ENCODE measurements at places on chromosomes 6 and 20.

GRCh38 chr6:106124015-106124414 is 37.9 kb downstream of the PRDM1 start:
- DNase-seq = no peak

GRCh38 chr20:46985250-46985649 is 90.6 kb downstream of the EYA2 start:
- DNase-seq = no peak

GRCh38 chr6:148090326-148090725 is 252.3 kb upstream of the SASH1 start:
- DNase-seq = no peak

DNA sequence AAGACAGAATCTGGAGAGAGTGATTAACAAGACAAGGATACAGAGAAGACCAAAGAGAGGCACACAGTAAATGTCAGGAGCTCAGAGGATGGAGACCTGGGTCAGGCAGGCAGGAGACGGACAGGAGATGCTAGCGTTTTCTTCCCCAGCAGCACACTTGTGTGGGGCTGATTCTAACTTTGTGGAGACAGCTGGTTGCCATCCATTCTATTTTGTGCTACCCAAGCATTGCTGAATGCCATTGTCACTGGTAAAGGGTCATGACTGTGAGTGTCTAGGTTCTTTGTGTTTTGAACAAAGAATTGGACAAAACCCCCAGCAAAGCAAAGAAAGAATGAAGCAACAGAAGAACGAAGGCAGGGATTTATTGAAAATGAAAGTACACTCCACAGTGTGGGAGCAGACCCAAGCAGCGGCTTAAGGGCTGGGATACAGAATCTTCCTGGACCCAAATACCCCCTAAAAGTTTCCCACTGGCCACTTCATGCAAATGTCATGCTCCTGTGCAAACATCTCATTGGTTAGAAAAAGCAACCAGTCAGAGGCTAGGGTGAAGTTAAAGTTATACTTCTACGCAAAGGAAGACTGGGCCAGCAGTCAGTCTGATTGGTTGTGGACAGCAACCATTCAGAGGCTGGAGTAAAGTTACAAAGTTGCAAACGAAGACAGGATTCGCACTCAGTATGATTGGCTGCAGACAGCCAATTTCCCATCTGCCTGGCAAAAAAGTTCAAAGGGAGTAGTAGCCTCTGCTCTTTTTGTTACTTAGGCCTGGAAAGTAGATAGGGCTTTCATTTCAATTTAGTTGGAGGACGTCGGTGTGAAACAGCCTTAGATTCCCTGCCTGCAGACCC is 17.5 kb downstream of the PTK7 start:
- no peak for DNase-seq

- no peak for DNase-seq
Observed at GRCh38 chr6:37576336-37576737, 76.6 kb upstream of the CCDC167 start.

DNA sequence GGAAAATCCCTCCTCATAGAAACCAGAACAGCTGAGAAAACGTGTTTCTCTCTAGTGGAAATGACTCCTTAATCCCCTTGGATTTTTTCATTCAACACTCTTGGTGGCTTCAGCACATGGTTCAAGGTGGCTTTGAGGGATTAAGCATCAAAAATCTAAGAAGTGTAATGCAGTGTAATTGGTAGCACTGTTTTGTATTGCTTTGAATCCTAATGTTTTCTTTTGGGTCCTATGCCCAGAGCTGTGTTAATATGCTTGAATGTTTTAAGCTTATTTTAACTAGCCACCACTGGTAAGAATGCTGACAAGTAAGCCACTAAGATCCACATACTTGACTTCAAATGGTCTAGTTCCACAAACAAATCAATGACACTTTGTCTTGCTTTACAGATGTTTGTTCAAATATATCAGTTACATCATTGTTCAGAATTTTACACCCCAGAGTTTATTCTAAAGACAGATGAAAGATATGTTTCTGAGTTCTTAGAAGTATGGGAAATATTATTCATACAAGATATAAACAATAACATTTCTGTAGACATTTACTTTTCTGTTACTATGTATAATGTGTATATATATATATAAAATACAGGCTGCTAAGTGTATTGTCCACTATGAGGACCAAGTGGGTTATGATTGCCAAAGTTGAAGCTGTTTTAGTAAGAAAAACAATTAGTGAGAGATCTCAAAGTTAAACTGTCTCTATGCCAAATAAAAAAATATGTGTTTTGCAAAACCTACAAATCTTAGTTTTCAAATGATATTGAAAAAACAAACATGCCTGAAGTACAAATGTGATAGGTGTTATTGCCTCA is 220.8 kb downstream of the OGFRL1 start:
- no peak for DNase-seq

DNA sequence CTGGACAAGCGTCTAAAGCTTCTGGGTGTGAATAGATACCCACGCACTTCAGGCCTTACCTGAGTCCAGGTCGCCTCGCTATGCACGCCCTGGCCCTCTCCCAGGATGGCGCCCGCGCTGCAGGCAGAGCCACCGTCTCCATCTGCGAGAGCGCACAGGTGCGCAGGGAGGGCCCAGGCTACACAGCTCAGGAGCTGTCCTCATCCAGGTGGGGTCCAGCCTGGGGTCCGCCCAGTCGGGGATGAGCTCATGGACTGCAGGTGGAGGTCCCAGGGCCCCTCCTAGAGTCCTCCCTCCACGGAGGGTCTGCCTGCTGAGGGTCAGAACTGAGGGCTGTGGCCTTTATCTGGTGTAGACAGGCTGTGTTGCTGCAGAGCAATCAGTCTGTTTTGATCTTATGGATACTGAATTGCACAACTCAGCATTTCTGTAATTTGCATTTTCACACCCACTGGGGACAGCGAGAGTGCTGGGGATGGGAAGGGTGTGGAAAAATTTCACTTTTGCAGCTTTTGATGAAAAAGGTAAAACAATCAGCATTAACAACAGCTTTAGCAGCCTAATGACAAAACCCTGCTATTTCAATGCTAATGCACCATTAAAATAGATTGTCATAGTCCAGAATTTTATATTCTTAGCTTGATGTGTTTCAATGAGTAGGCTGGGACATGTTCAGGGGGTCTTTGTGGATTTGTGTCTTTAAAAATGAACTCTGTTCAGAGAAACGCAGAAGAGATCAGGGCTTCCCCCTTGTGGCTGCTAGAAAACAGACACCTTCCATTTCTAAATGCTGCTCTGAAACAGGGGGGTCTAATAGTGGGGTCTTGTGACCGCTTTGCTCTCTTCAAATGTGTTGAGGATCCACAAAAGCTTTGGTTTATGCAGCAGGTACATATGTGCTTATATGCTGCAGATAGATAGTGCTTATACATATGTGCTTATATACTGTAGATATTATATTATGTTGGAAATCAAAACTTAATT is 77.8 kb upstream of the PHACTR3 start:
- no peak for DNase-seq

DNA sequence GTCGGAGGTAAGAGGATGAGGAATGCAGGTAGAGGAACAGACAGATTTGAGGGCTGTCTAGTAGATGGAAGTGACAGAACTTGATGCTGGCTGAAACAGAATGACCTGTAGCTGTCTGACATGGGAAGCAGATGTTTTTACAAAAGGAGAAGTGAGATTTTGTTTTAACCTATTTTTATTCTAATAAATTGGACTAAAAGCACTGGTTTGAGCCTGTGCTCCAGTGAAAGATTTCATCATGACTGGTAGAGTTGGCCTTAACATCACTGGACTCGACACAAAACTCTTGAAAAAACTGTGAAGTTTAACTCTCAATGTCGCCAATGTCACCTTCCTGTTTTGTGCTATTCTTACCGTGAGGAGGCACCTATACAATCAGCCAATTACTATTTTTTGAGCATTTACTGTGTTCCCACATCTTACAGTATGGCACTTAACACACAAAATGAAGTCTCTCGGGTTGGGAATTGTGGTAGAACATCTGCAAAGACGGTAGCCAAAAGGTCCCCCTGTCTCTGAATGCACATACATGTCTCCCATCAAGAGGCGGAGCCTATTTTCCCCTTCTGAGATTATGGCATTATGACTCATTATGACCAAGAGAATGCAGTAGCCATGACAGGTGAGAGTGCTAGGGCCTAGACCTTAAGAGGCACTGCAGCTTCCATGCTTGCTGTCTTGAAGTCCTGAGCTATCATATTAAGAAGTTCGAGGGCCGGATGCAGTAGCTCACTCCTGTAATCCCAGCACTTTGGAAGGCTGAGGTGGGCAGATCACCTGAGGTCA is 93.2 kb downstream of the FOXF2 start:
- DNase-seq = no peak

GRCh38 chr20:47727170-47727880 is 58.0 kb downstream of the SULF2 start:
- peak; percentile 68 for DNase-seq

DNA sequence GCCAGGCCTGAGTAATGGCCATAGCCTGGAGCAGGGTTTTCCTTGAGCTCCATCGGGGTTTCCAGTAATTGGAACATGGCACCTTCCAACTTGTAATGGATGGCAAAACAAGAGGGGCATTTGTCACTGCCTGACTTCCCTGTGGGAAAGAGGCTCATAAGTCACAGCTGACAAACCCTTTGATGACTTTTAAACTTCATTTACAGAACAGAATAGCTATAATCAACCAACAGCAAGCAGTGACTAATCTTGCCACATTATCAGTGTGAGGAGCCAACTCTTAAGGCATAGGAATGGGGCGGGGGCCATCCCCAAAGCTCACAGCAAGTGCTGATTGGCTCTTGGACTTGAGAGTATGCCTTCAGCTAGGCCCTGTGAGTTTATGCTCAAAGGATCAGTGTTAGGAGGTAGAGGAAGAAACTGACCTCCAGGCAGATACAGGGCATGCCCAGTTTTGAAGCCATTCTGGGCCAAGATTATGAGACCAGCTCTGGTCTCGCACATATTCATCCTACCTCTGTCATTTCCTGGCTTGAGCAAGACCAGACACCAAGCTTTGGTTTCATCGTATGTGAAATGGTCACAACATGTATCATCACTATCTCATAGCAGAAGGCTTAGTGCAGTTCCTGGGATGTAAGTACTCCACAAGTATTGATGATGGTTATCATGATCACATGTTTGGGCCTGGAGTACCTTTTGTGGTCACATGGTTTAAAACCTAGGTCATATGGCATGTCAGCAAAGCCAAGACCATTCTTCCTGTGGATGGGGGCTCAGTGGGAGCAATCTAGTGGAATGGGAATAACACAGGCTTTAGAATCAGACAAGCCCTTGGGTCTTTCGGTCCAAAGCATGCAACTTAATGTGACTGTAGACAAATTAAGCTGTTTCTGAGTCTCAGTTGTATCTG is 49.2 kb downstream of the EIF2S2 start:
- no peak for DNase-seq

DNA sequence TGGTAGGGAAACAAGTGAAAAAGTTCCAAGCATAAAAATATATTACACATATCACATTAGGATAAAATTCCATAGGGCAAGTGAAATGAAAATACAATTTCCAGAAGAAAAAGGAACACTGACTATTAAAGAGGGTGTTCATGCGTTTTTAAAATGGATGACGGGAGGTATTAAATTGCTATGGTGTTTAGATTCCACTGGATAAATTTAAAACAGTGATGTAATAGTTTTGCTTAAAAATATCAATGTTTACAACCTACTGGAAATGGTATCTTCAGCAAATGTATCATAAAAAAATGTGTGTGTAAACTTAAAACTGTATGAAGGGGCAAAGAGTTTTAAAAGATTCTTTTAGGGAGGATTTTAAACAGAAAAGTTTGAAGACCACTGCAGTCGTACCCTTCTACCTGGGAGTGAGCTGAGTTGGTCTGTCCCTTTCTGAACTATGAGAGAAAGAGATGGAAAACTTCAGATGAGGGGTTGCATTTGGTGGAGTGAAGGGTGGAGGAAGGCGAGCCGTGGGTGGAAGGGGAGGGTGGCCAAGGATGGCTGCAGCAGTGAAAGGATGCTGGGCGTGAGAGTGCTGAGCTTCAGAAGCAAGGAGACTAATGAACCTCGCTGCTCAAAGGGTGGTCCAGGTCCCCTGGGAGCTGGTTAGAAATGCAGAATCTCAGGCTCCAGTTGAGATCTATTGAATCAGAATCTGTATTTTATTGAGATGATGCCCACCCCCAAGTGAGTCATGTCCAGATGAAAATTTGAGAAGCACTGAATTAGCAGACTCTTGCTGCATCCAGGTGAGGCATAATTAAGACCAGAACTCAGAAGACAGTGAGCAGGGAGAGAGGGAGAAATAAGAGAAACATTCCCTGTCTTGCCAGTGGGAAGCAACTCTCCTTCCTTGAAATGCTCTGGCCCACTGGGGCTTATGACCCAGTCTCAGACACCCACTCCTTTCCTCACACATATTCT is 54.5 kb upstream of the MRPS10 start:
- DNase-seq = no peak

Measured in CD4-positive, alpha-beta T cell treated with Interleukin-15 for 4 hours (primary cell).